ENCODE measurements at places on chromosomes 1 and 21. TPM values are rescaled to one million over a fixed set of nuclear protein-coding genes. Genes with fewer than 3 reads are reported as not detected.

The EYA3 gene
- 29.5 TPM for total RNA-seq

The TMEM125 gene
- total RNA-seq = not detected

The C1orf210 gene
- total RNA-seq = not detected

The GRHL3 gene
- total RNA-seq = 0.10 TPM

The AIM2 gene
- total RNA-seq = 28.1 TPM

All from activated CD4-positive, alpha-beta memory T cell treated with anti-CD3 and anti-CD28 coated beads, Interleukin-2, amount 10 ng/mL, durations not matched to agents 7 days and 5 days (primary cell).